ENCODE measurements at places on chromosomes 11 and 22. TPM values are rescaled to one million over a fixed set of nuclear protein-coding genes. Genes with fewer than 3 reads are reported as not detected.

Gene AQP11
- polyA plus RNA-seq, result 1.5 TPM

GRCh38 chr11:96222102-96222501, 120.9 kb downstream of the MAML2 start:
- H3K36me3 ChIP-seq, result no peaks in the 10 kb centered on the region
- H3K27ac ChIP-seq, result no peak overlapping the region
- H3K4me1 ChIP-seq, result no peaks in the 10 kb centered on the region
- DNase-seq, result no peak

DNA sequence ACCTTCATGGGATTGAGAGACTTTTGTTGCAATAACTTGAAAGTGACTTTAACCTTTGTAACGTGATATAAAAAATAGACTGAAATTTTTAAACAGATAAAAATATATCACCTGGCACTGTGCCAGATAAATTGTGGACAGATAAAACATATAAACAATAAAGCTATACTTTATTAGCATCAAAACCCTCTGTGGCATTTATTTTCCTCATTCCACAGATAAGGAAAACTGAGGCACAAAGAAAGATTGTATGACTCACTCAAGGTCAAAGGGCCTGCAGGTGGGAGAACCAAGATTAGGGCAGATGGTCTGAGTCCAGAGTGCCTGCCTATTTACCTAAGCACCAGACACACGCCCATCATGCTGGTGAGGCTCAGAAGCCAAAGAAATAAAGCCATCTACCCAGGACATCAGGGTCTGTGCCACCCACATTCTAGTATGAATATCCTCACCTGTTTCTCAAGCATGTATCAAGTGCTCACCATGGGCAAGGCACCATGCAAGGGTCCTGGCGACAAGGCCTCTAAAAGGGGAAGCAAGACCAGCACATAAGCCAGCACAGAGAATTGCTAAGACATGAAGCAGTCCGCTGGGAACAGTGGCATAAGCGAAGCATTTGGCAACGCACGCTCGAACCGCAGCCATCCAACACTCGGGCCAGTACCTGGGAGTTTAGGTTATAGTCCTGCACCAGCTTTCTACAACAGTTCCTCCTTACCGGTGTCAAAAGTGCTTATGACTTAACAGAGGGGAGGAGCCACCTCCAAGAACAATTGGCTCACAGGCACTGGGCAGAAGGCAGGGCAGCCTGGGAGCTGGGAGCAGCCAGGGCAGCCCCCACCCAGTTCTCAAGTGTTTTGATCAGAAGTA, 17.6 kb downstream of the MYH9 start:
- H3K36me3 ChIP-seq, result no peaks in the 10 kb centered on the region
- no peaks in the 10 kb centered on the region for H3K27me3 ChIP-seq
- DNase-seq, result no peak
- H3K27ac ChIP-seq, result peak overlapping the region; percentile 77
- no peak overlapping the region for H3K4me3 ChIP-seq

Gene APOBEC3A
- not detected for polyA plus RNA-seq

GRCh38 chr11:93537767-93538261, 5.4 kb downstream of the SMCO4 start:
- no peaks in the 10 kb centered on the region for H3K27me3 ChIP-seq
- no peak overlapping the region for H3K27ac ChIP-seq
- no peaks in the 10 kb centered on the region for H3K36me3 ChIP-seq
- no peak overlapping the region for H3K4me3 ChIP-seq
- DNase-seq, result no peak

Gene SPA17
- polyA plus RNA-seq, result 3.7 TPM

GRCh38 chr11:45208135-45208534, 61.7 kb downstream of the PRDM11 start:
- no peak overlapping the region for H3K27ac ChIP-seq
- no peak overlapping the region for H3K4me3 ChIP-seq
- no peak for DNase-seq
- peaks cover 3% of the 10 kb centered on the region for H3K4me1 ChIP-seq
- no peaks in the 10 kb centered on the region for H3K27me3 ChIP-seq
- H3K36me3 ChIP-seq, result no peaks in the 10 kb centered on the region

GRCh38 chr22:35450824-35451569, 51.1 kb downstream of the MCM5 start:
- no peak overlapping the region for H3K27ac ChIP-seq
- no peak overlapping the region for H3K4me3 ChIP-seq
- 0 out of 2 replicates have a peak, but pooled peaks cover 5% of the 10 kb centered on the region for H3K36me3 ChIP-seq
- DNase-seq, result no peak

DNA sequence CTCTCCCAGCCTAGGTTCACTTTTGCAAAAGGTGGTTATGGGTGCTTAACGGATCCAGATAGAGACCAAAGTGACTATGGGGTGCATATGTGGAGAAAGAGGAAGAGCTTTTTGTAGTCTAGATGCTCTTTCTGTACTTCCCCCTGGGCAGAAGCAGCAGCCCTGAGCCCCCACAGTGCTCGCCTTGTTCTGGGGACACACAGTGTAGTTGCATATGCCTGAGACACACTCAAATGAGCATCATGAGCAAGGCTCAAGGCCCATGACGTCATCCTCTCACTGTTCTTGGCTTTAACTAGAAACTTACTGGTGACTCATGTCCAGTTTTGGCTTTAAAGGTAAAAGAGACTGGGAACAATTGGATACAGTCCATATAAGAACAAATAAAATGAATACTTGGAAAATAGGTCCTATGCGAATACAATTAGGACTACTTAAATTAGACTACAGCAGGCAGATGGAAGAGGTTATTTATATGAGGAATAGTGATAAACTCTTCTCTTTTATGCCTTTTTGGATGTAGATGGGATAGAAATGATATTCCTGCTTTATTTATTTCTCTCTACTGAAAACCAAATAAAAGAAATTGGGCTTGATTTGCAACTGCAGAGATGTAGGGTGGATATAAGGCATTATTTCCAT, 20.1 kb upstream of the PEX26 start:
- no peak overlapping the region for H3K4me3 ChIP-seq
- no peak for DNase-seq
- no peaks in the 10 kb centered on the region for H3K27me3 ChIP-seq
- no peaks in the 10 kb centered on the region for H3K4me1 ChIP-seq
- no peak overlapping the region for H3K27ac ChIP-seq

Gene OTOG
- 0.41 TPM for polyA plus RNA-seq

Gene GAL
- polyA plus RNA-seq, result 81.8 TPM

DNA sequence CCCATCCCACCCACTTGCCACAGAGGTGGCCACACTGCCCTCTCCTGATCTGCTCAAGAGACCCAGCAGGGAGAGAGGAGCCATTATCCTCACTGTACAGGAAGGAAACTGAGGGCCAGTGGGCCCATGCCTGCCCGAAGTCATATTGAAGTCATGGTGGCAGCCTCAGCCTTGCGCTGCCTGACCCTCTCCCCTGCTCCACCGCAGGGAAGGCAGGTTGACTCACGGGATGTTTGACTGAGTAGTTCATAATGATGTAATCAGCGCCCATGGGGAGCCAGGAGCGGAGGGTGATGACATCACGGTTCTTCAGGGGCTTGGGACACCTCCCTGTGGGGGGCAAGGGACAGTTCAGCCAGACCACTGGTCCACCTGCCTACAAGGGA, 6.1 kb upstream of the ARAP1 start:
- H3K27ac ChIP-seq, result no peak overlapping the region
- H3K4me3 ChIP-seq, result no peak overlapping the region
- DNase-seq, result no peak

- H3K36me3 ChIP-seq, result peaks cover 9% of the 10 kb centered on the region
- H3K27me3 ChIP-seq, result no peaks in the 10 kb centered on the region
- no peak overlapping the region for H3K4me3 ChIP-seq
- no peak overlapping the region for H3K27ac ChIP-seq
- no peaks in the 10 kb centered on the region for H3K4me1 ChIP-seq
Observed at GRCh38 chr11:70483077-70483861, 84.9 kb downstream of the CTTN start.

Gene TMPRSS13
- polyA plus RNA-seq, result 0.79 TPM

DNA sequence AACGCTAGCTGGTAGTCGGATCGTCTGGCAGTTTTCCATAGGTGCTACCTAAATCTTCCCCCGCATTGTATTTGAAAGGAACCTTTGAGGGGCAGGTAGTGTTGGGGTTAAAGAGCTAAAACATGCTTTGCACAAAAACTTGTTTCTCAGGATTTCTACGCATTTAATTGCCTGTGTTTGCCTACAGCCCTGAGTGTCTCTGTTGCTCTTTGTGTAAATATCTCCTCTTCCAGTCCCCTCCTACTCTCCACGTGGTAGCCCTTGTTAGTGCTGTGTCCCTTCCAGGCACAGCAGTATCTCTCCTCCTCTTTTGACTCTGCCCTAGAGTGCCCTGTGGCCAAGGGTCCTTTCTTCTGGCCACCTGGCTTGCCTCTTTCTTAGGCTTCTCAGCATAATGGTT, 81.7 kb downstream of the BARX2 start:
- H3K27ac ChIP-seq, result no peak overlapping the region
- no peaks in the 10 kb centered on the region for H3K36me3 ChIP-seq
- H3K4me3 ChIP-seq, result no peak overlapping the region
- peaks cover 9% of the 10 kb centered on the region for H3K4me1 ChIP-seq
- no peak for DNase-seq

Gene ZBTB16
- polyA plus RNA-seq, result 0.19 TPM
